ENCODE measurements at places on chromosomes 5 and 9. TPM values are rescaled to one million over a fixed set of nuclear protein-coding genes. Genes with fewer than 3 reads are reported as not detected.

- H3K4me3 ChIP-seq = no peak overlapping the region
- H3K27ac ChIP-seq = no peak overlapping the region
These were observed 6.4 kb upstream of the PAEP start for GRCh38 chr9:135555203-135555602.

Gene TICAM2
- total RNA-seq = not detected

DNA sequence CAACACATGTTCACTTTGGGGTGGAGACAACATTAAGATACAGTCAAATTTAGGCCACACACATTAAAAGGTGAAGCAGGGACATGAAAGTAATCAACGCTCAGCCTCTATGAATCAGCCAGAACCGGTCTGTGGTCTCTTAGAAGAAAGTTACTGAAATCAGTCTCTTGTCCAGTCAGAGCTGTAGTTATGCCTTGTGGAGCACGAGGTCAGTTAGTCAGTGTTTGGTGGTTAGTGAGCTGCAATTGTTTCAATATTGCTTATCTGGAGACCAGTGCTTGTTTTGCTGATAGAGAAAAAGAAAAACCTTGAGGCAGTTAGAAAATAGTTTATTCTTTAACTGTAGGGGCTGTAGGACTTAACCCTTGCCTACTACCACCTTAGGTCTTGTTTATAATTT lies 157.8 kb upstream of the RASEF start:
- no peak overlapping the region for H3K4me3 ChIP-seq
- H3K27me3 ChIP-seq = no peaks in the 10 kb centered on the region
- DNase-seq = no peak
- H3K36me3 ChIP-seq = no peaks in the 10 kb centered on the region

Gene NOTCH1
- total RNA-seq = 116 TPM

- H3K4me3 ChIP-seq = no peak overlapping the region
- H3K4me1 ChIP-seq = no peaks in the 10 kb centered on the region
- H3K36me3 ChIP-seq = no peaks in the 10 kb centered on the region
- peaks cover 3% of the 10 kb centered on the region for H3K27me3 ChIP-seq
- DNase-seq = no peak
These were observed 236.2 kb downstream of the IRX2 start for GRCh38 chr5:2515180-2515764.

- no peaks in the 10 kb centered on the region for H3K36me3 ChIP-seq
- no peaks in the 10 kb centered on the region for H3K27me3 ChIP-seq
- DNase-seq = no peak
- peak overlapping the region; percentile 44 for H3K27ac ChIP-seq
- H3K4me3 ChIP-seq = no peak overlapping the region
- H3K4me1 ChIP-seq = peaks cover 27% of the 10 kb centered on the region
These were observed 77.0 kb upstream of the ZFAND5 start for GRCh38 chr9:72441848-72442607.

GRCh38 chr9:1938675-1939170 lies 76.4 kb upstream of the SMARCA2 start:
- H3K27ac ChIP-seq = no peak overlapping the region
- no peak for DNase-seq
- H3K36me3 ChIP-seq = no peaks in the 10 kb centered on the region

- no peak for DNase-seq
- H3K4me3 ChIP-seq = no peak overlapping the region
- H3K27ac ChIP-seq = no peak overlapping the region
These were observed 5.3 kb downstream of the RAB14 start for GRCh38 chr9:121196389-121196788.

- H3K36me3 ChIP-seq = no peaks in the 10 kb centered on the region
- H3K4me3 ChIP-seq = no peak overlapping the region
- no peaks in the 10 kb centered on the region for H3K4me1 ChIP-seq
- no peak overlapping the region for H3K27ac ChIP-seq
- no peaks in the 10 kb centered on the region for H3K27me3 ChIP-seq
These were observed 89.0 kb downstream of the CAMK4 start for GRCh38 chr5:111313017-111313724.

Gene TMEM174
- not detected for total RNA-seq

DNA sequence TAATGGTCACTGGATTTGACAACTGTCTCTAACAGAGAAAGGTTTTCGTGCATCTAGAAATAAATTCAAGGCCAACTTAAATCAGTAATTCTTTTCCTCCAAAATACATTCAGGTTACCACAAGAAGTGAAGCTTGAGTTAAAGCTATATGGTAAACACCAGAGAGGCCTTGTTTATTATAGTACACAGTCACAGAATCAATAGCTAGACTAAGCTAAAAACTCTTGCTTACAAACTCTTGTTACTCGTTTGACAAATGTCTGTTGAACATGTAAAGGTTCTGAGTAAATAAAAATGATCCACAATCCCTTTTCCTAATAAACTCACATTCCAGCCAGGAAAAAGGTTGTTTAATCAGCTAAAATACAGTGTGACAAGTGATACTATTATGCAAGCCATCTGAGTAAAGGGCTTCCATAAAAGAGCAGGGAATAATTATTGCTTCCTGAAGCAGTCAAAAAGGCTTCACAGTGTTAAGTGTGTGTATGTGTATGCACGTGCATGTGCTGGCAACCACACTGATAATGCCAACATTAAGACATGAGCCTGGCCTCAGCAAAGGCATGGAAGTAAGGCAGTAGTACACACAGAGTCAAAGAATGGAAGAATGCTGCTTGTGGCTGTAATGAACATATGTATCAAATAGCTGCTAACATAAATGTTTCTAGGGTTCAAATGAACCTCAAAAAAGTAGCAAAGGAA lies 12.8 kb downstream of the PTAR1 start:
- no peaks in the 10 kb centered on the region for H3K27me3 ChIP-seq
- no peak for DNase-seq
- peaks cover 29% of the 10 kb centered on the region for H3K36me3 ChIP-seq
- peaks cover 15% of the 10 kb centered on the region for H3K4me1 ChIP-seq
- H3K4me3 ChIP-seq = no peak overlapping the region

DNA sequence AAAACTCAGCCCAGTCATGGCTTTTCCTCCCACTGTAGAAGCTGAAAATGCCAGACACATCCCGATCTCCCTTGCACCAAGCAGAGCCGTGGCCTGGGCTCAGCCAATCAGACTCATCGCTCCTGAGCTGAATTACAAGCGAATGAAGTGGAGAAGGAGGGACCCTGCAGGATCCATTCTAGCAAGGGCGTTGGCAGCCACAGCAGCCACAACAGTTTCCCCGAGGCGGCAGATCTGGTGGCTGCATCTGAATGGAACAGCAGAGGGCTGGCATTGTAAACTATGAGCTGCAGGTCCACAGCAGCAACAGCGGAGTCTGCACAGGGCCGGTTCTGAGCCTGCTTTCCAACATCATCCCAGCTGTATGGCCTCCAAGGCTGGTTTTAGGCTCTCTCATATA lies 23.8 kb downstream of the ALG2 start:
- DNase-seq = no peak
- no peak overlapping the region for H3K4me3 ChIP-seq
- no peak overlapping the region for H3K27ac ChIP-seq
- H3K4me1 ChIP-seq = no peaks in the 10 kb centered on the region
- H3K36me3 ChIP-seq = no peaks in the 10 kb centered on the region

GRCh38 chr5:115542086-115542485 lies 2.5 kb downstream of the FEM1C start:
- H3K27ac ChIP-seq = peak overlapping the region; percentile 98
- H3K4me3 ChIP-seq = peak overlapping the region; percentile 79
- H3K27me3 ChIP-seq = no peaks in the 10 kb centered on the region
- peaks cover 62% of the 10 kb centered on the region for H3K4me1 ChIP-seq

Gene TAF9
- 40.6 TPM for total RNA-seq

Gene NPR3
- 6.1 TPM for total RNA-seq
